ENCODE measurements at places on chromosomes 1 and 21.

- DNase-seq: peak; percentile 74
These were observed 41.8 kb downstream of the GATAD2B start for GRCh38 chr1:153880962-153881361.

GRCh38 chr1:221045151-221045550 lies 165.9 kb downstream of the HLX start:
- no peak for DNase-seq

GRCh38 chr1:64060611-64061302 lies 142.7 kb upstream of the UBE2U start:
- DNase-seq: no peak

GRCh38 chr21:34589511-34590282 lies 25.2 kb downstream of the RCAN1 start:
- DNase-seq: no peak

GRCh38 chr1:215407575-215407974 lies 159.5 kb upstream of the KCTD3 start:
- no peak for DNase-seq

- peak; percentile 14 for DNase-seq
These were observed 75.5 kb downstream of the ADAMTS1 start for GRCh38 chr21:26769613-26770188.

DNA sequence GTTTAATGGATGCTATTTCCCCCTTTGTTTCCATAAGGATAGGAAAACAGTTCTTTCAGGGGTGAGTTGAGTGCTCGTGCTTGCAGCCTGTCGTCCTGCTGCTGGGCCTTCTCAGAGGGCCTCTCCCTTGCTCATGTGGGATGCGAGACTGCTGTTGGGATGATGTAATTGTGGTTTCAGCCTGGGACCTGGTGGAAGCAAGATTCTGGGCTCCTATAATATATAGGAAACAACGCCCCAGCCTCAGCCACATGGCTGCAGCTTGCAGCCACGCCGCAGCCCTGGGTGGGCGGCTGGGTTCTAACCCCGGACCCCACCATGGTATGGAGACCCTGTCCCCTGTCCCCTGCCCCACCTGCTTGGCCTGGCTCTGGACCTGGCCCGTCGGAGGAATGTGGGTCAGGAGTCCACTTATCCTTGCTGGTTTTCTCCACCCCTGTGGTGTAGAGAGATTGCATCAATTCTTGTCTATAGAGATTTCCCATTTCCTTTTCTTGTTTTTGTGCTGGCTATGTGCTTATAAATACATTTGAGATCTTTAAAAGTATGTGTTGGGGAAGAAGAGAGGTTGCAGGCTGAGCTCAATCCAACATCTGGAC lies 357.8 kb downstream of the SIPA1L2 start:
- no peak for DNase-seq

GRCh38 chr21:43884861-43885417 lies 19.9 kb downstream of the AGPAT3 start:
- no peak for DNase-seq

- no peak for DNase-seq
These were observed 38.1 kb upstream of the NBL1 start for GRCh38 chr1:19605967-19606366.

DNA sequence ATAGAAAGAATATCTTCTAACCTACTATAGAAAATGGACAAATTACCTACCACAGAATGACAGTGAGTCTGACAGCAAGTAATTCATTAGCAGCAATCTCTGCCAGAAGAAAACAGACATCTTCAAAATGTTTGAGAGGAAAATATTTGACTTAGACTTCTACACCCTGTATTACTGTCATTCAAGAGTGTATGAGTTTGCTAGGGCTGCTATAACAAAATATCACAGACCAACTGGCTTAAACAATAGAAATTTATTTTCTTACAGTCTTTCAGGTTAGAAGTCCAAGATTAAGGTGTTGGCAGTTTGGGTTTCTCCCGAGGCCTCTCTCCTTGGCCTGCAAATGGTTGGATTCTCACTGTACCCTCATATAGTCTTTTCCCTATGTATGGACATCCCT lies 52.9 kb upstream of the FGGY start:
- DNase-seq: no peak

DNA sequence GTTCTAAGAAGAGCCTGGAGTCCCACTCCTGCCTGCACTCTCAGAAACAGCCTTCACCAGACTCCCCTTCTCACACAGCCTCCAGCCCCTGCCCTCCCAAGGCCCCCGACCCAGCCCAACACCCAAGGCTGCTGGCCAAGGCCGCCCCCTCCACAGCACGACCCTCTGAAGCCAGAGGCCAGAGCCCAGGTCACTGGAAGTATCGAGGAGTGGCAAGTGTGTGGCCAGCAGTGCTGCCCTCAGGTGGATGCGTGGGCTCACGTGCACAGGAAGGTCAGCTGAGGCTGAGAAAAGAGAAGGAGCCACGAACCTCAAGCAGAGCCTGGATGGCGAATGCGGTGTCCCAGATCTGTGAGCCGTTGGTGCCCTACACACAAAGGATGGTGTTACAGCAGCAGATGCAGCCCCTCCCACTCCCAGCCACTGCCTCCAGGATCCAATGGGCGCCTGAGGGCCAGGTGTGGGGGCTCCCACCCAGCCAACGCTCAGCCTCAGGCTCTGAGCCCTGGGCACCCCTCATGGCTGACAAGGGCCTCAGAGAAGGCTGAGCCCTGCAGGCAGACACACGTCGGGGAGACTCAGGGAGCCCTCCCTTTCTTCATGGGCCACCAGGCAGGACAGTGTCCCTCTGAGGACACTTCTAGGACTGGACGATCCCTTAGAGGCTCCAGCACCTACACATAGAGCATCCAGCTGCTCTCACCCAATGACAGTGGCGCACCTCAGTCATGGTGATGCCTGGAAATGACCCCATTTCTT lies 18.0 kb downstream of the LSS start:
- DNase-seq: no peak

- DNase-seq: no peak
These were observed 89.5 kb upstream of the PGBD5 start for GRCh38 chr1:230515451-230516145.

DNA sequence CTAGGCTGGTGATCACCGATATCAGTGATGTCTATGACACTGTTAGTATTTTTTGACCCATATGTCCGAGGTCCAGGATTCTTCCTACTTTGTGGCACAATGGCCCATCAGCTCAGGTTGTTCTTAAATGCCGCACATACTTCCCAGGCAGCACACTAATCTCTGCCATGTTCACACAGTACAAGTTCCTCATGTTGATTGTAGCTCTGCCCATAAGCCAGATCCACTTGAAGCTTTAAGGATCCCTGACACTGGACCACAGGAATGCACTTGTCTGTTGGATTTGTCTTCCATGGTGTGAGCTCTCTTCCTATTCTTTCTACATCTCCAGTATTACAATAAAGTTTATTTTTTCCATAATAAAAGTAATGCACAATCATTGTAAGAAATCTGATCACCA lies 69.5 kb downstream of the DDX20 start:
- DNase-seq: no peak

- no peak for DNase-seq
These were observed 15.8 kb downstream of the SNX7 start for GRCh38 chr1:98677288-98677687.

- DNase-seq: no peak
These were observed 150.1 kb upstream of the RUNX1 start for GRCh38 chr21:35198982-35199732.

DNA sequence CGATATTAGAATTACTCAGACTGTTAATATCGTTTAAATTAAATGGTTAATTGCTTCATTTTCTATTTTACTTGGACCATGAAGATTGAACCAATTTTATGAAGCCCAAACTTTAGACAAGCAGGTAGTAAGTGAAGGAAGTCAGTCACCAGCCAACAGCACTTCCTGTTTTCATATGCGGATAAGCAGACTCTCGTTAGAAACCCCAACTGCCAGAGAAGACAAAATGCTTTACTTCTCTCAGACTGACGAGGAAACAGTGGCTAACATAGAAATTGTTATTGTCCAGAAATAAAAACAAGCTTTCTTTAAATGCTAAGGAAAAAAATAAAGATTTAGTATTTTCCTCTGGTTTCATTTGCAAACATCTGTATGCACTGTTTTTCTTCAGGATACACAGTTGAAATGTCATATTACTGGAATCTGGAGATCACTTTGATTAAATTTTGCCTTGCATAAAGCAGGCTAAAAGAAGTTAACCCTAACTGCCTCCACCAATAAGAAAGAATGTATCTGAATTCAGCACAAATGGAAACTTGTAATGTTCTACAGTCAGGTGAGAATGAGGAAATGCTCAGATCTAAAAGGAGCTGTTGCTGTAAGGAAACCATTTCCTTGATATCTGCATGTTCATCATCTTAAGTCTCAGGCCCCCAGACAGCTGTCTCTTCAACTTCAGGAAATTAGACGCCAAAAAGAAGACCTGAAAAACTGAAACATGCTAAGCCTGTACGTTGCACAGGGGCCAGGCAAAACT lies 129.8 kb upstream of the SAMSN1 start:
- no peak for DNase-seq

DNA sequence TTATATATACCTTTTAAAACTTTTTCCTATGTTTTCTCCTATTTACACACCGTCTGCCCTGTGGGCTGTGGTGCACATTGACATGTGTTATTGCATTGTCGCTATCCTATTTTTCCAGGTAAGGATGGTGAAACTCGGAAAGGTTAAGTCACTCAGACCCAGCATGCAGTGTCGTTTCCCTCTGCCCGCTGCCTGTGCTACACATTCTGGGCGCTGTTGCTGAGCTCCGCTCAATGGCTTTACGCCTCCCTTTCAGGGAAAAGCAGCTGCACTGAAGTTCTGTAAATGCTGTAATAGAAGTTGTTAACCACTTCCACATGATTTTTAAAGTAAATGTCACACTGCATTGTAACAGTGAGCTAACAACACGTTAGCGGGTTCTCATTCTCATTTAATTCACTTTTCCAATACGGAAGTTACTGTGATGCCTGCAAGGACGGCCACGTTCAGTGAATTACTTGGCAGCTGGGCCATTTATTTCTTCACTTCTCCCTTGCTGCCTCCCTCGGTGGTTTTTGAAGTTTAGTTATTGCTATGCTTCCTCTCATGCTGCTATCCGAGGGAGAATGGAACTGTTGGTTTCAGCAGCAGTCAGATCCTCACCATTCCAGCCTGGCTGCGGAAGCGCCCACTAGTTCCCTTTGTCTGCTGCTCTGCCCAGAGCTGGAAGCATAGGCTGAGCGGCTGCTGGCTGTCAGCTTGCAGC lies 288.7 kb downstream of the SPATA17 start:
- no peak for DNase-seq

DNA sequence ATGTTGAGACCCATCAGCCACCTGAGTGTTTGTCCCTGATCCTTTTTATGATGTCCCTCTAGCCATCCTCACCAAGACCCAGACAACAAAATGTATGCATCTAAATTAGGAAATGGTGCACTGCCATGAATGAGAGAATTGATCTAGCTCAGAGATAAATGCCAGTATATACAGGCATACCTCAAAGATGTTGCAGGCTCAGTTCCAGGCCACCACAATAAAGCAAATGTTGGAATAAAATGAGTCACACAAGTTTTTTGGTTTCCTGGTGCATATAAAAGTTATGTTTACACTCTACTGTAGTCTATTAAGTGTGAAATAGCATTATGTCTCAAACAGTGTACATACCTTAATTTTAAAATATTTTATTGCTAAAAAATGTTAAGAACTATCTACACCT lies 63.9 kb downstream of the CHIA start:
- no peak for DNase-seq

DNA sequence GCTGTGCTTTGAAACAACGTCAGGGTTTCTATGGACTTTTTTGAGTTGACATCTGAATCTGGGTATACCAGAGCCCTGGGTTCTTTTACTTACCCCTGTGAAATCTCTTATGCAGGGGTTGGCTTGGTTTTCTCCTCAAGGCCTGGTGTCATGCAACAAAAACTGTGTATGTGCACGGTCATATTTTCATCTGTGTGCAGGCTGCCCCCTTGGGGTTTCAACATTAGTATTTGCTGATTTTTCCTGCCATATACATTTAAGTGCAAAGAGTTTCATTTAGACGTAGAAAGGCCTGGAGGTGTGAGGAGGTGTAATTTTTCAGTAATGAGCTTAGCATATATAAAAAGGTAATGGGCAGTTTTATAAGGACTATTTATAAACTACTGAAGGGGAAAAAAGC lies 22.0 kb upstream of the ZBTB18 start:
- DNase-seq: no peak
